ENCODE measurements at places on chromosomes 3 and 15.

GRCh38 chr3:124172816-124173215, 180.9 kb upstream of the ROPN1 start:
- DNase-seq: no peak

DNA sequence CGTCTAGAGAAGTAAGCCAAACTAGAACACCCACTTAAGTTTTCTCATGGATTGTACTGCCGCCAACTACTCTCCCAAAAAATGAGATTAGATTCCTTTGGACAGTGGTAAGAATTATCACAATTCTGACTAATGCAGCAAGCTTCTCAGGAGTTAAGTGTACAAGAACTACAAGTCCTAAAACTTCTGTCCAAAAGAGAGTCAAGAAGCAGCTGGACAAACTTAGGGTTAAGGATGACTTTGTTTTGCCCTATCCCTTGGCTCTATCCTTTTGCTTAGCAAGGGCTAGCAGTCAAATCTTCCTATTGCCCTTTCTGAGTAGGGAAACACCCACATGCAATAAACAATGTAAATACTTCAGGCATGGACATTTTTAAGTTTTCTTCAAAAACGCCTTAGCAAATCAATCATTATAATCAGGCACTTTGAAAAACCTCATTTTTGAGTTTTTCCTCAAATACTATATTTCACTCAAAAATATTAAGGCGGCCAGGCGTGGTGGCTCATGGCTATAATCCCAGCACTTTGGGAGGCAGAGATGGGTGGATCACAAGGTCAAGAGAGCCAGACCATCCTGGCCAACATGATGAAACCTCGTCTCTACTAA, 19.5 kb downstream of the RAF1 start:
- DNase-seq: no peak

GRCh38 chr3:143885780-143886427, 37.6 kb upstream of the SLC9A9 start:
- DNase-seq: no peak

- no peak for DNase-seq
These were observed 71.6 kb downstream of the CRYGS start for GRCh38 chr3:186472456-186473008.

DNA sequence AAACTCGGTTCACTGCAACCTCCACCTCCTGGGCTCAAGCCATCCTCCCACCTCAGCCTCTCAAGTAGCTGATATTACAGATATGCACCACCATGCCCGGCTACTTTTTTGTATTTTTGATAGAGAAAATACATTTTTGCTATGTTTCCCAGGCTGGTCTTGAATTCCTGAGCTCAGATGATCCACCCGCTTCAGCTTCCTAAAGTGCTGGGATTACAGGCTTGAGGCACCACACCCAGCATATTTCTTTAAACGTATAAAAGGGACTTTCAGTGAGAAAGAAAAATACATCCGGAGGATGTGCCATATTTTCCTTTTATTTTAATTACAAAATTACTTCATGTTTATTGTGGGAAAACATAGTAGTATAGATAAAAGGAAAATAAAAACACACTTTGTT, 55.2 kb downstream of the RPL39L start:
- DNase-seq: no peak

DNA sequence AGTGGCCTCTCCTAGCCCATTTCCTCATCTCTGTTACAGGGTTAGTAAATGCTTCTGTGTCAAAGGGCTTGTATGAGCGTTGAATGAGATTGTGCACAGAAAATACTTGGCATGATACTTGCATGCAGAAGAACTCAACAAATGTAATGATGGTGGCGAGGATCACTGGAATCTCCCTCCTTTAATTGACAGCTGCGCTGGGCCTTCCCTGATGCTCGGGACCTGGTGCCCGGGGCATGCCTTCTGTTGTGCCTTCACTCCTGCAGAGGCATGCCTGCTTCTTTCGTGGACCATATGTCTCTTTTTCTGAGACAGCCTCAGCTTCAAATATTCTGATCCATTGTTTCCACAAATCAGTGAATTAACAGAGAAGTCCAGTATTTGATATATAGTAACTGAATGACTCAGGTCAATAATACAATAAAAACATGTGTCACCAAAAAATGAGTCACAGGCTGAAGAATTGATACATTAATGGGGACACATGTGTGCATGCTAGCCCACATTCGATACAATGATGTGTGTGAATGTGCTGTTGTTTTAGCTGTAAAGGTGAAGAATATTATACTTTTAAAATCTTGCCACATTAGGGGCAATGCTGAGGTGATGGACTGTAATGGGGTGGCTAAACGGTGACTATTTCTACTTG, 243.3 kb upstream of the TBL1XR1 start:
- no peak for DNase-seq
